ENCODE measurements at places on chromosomes 3 and 15. TPM values are rescaled to one million over a fixed set of nuclear protein-coding genes. Genes with fewer than 3 reads are reported as not detected.

DNA sequence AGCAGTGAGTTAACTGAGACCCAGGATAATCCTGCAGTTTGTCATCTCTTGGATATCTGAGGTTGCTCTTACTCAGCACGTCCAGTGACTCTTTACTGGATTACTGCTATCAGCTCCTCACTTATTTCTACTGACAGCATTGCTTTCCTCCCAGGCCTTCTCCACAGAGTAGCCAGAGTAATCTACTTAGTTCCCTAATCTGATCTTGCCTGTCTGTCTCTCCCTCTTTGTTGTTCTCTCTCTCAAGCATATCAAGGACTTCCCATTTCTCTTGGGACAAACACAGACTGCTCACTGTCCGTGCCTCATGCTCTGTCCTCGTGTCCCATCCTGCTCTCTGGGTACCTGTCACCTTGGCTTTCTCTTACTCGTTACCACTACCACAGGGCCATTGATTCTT, 376.2 kb downstream of the FEZF2 start:
- H3K36me3 ChIP-seq, result peaks cover 3% of the 10 kb centered on the region
- H3K27me3 ChIP-seq, result no peaks in the 10 kb centered on the region
- no peak for DNase-seq
- peaks cover 4% of the 10 kb centered on the region for H3K4me1 ChIP-seq
- H3K4me3 ChIP-seq, result no peak overlapping the region

DNA sequence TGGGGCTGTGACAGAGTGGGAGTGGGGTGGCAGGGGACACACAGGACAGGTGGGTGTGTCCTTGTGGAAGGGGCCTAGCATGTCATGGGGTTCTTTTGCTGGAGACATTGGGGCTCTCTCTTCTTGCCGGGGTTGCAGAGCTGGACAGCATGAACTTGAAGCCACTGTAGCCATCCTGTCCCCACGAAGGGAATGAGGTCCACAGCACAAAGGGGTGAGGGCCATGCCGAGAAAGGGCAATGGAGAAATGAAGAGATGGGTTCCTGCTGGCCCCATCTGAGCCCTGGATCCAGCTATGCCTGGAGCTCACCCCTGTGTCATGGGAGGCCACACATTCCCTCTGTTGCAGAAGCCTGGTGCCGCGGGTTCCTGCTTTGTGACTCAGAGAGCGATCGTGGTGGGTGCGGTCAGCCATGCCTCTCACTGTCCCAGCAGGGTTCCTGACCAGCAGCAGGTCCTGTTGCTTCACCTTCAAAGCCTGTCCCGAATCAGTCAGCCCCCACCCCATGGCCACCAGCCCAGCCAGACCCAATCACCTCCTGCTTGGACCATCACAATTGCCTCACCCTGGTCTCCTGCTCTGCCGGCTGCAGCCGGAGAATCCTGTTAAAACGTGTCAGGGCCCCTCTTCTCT, 50.0 kb downstream of the DNAJB8 start:
- H3K4me3 ChIP-seq, result no peak overlapping the region
- peaks cover 45% of the 10 kb centered on the region for H3K4me1 ChIP-seq
- no peak overlapping the region for H3K27ac ChIP-seq
- no peak for DNase-seq

- H3K4me1 ChIP-seq, result no peaks in the 10 kb centered on the region
- H3K4me3 ChIP-seq, result no peak overlapping the region
Measured at GRCh38 chr15:25171856-25172687, 217.3 kb downstream of the SNRPN start.

DNA sequence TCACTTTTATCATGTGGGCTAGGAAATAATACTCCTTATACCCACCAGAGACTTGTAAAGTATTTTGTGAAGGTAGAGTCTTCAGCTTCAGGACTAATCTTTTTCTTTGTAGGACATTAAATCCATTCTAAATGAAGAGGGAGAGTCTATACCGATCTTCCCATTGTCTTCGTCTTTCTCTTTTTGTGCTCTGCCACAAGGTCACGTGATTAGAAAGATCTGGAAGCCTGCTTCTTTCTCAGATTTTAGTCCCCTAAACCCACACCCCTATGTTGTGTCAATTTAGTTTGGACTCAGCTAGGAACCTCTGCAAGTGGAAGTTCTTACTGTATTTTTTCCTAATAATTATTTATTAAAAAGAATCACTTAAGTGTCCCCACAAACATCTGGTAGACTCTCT, 507.3 kb downstream of the PYDC2 start:
- no peak overlapping the region for H3K27ac ChIP-seq
- H3K36me3 ChIP-seq, result no peaks in the 10 kb centered on the region
- no peak for DNase-seq
- no peaks in the 10 kb centered on the region for H3K27me3 ChIP-seq
- no peak overlapping the region for H3K4me3 ChIP-seq

DNA sequence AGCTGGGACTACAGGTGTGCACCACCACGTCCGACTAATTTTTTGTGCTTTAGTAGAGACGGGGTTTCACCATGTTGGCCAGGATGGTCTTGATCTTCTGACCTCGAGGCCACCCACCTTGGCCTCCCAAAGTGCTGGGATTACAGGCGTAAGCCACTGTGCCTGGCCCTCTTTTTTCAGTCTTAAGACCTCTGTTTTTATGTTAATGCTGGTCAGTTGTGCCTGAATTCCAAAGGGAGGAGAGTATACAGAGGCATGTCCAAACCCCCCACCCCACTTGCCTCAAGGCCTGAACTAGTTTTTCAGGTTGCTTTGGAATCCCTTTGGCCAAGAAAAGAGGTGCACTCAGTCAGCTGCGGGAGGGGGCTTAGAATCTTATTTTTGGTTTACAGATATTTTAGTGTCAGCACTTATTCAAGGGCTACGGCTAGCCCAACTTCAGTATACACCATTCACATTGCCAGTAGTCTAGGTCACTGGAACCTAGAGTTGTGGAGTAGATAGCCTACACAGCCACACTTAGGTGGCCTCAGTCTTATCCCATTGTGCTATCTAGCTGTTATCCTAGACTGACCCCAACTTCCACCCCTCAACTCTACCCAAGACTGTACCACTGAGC, 128.0 kb upstream of the TPM1 start:
- peaks cover 34% of the 10 kb centered on the region for H3K4me1 ChIP-seq
- peaks cover 3% of the 10 kb centered on the region for H3K36me3 ChIP-seq
- no peaks in the 10 kb centered on the region for H3K27me3 ChIP-seq
- H3K4me3 ChIP-seq, result no peak overlapping the region

- H3K4me1 ChIP-seq, result peaks cover 39% of the 10 kb centered on the region
- no peak for DNase-seq
- H3K27ac ChIP-seq, result no peak overlapping the region
- H3K4me3 ChIP-seq, result no peak overlapping the region
- H3K27me3 ChIP-seq, result no peaks in the 10 kb centered on the region
Measured at GRCh38 chr15:39283531-39283930, 297.3 kb upstream of the THBS1 start.

GRCh38 chr3:51830836-51831385, 30.5 kb upstream of the IQCF2 start:
- H3K27ac ChIP-seq, result no peak overlapping the region
- no peak for DNase-seq
- no peaks in the 10 kb centered on the region for H3K36me3 ChIP-seq
- peaks cover 32% of the 10 kb centered on the region for H3K27me3 ChIP-seq

DNA sequence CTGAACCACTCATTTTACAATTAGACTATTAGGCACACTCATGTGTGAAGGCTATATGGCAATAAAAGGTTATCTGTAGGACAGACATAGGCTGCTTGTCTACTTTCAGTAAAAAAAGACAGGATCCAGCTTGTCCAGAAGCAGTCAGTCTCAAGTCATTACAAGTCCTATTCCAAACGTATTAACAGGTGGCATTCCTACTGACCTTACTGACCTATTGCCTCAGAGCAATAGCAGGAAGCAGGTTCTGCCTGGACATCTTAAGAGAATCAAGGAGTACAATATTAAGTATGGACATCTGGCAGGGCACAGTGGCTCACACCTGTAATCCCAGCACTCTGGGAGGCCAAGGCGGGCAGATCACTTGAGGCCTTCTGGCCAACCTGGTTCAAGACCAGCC, 7.0 kb downstream of the CMTM6 start:
- peaks cover 8% of the 10 kb centered on the region for H3K36me3 ChIP-seq
- no peak overlapping the region for H3K27ac ChIP-seq
- H3K27me3 ChIP-seq, result no peaks in the 10 kb centered on the region
- no peak overlapping the region for H3K4me3 ChIP-seq

DNA sequence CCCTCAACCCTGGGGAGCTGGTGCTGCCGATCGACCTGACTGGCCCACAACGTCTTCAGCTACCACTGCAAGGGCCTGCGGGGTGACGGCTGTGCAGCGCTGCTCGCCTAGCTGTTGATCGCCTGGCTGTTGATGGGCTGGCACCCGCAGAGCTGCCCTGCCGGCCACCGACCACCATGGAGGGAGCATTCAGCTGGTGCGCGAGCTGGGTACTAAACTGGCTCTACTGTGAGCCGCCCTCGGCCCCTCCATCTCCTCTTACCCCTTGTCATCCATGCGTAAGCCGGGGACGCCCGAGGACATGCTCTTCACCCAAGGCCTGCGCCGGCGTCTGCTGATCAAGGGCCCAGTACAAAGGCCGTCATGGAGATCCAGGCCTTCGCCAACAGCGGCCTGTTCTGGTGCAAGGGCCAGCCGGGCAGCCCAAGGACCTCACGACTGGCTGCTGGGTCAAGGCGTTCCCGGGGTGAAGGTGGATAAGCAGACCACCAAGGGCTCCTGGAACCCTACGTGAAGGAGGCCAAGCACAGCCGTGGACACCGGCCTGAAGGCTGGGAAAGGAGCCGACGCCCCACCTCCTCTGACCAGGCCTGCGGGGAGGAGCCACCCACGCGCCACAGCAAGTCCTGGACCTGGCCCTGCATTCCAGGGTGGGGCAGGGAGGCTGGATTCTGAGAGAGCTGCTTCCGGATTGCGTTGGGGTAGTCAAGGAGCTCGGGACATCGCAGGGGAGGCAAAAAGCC, 46.9 kb downstream of the SFMBT1 start:
- no peak overlapping the region for H3K4me3 ChIP-seq
- no peak for DNase-seq
- H3K27me3 ChIP-seq, result no peaks in the 10 kb centered on the region
- no peaks in the 10 kb centered on the region for H3K4me1 ChIP-seq

The ZNF80 gene
- total RNA-seq, result not detected

The KCNMB2 gene
- 2.9 TPM for total RNA-seq

The SLC6A1 gene
- not detected for total RNA-seq

The LRRC49 gene
- total RNA-seq, result 21.2 TPM

The KCNH8 gene
- 1.5 TPM for total RNA-seq
